ENCODE measurements at places on chromosomes 7 and 10. TPM values are rescaled to one million over a fixed set of nuclear protein-coding genes. Genes with fewer than 3 reads are reported as not detected.

- DNase-seq: no peak
Observed at GRCh38 chr7:146652176-146652575, 535.6 kb downstream of the CNTNAP2 start.

GRCh38 chr10:109922358-109922975, 844 bp downstream of the XPNPEP1 start:
- DNase-seq: no peak

CPXM2 gene
- 1.7 TPM for total RNA-seq

DNA sequence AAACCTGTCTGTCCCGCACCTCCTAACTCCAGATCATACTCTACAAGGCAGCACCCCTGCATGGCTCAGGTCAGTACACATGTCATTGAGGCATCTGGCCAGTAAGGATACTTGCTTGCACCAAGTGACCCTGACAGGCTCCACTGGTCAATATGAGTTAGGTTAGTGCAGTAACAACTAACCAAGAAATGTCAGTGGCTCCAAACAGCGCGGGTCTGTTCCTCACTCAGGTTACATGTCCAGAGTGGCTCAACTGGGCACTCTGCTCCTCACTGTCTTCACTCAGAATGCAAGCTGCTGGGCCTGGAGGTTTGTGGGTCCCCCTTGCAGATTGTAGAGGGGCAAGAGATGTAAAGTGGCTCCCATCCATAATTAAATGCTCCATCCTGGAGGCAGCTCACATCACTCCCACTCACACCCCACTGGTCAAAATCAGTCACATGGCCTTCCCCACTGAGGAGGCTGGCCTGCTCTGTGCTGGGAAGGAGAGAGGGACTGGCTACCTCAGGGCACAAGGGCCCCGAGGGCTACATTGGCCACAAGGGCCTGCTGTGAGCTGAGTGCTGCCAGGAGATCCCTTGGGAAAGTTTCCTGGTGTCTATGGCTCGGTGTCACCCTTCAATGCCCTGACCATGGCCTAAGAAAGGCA, 109.1 kb upstream of the GDF10 start:
- no peak for DNase-seq

DNA sequence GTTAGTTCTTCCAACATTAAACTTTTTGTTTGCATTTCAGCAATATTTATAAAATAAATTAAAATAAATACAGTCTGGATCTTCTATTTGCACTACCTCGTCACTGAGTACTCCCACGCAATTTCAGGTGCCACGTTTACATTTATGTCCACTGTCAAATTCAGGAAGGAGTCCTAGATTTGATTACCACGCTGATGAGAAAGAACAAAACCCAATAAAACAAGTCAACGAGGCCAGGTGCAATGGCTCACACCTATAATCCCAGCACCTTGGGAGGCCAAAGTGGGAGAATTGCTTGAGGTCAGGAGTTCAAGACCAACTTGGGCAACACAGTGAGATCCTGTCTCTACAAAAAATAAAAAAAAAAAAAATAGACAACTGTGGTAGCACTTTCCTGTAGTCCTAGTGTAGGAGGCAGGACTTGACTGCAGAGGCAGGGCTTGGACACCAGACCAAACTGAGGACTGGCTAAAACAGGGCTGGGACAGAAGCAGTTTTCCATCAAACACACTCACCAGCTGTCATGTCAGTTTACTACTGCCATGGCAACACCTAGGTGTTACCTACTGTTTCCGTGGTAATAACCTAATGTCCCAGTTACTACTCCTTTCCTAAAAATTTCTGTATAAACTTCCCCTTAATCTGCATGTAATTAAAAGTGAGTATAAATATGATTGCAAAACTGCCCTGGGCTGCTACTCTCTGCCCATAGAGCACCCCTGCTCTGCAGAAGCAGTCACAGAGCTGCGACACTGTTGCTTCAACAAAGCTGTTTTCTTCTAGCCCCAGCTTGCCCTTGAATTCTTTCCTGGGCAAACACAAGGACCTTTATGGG, 341.7 kb downstream of the PARD3 start:
- peak; percentile 59 for DNase-seq

PKD2L1 gene
- total RNA-seq: not detected

FBXO24 gene
- total RNA-seq: not detected

DNA sequence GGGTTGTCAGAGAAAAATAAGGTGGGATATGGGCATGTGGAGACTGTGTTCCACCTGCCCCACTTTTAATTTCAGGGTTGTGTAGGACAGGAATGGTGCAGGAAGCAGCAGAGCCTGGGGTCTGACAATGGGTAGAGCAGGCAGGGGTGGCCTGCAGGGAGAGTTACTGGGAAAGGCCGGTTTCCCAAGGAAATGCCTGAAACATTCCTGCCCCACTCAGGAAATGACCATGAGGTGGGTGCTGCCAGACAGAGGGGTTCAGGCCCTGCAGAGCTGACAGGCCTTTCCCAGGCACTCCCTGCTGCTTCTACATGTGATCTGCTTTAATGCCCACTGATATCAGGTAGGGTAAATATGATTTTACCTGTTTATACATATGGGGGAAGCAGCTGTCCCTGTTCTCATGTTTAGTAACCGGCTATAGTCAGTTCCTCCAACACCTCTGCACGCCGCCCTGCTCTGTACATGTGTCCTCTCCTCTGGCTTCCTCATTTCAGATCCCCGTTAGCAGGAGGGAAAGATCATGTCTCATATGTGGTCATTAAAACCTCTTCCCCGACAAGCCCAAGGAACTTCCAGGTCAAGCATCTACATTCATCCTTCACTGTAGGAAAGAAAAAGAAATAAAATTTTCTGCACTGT, 118.6 kb upstream of the PRSS58 start:
- peak; percentile 48 for DNase-seq

All from renal cortical epithelial cell (primary cell).